Heart left ventricle (tissue), 16 donors: ENCODE measurements at places on chromosomes 1 and 21. TPM values are rescaled to one million over a fixed set of nuclear protein-coding genes. Genes with fewer than 3 reads are reported as not detected.

DNA sequence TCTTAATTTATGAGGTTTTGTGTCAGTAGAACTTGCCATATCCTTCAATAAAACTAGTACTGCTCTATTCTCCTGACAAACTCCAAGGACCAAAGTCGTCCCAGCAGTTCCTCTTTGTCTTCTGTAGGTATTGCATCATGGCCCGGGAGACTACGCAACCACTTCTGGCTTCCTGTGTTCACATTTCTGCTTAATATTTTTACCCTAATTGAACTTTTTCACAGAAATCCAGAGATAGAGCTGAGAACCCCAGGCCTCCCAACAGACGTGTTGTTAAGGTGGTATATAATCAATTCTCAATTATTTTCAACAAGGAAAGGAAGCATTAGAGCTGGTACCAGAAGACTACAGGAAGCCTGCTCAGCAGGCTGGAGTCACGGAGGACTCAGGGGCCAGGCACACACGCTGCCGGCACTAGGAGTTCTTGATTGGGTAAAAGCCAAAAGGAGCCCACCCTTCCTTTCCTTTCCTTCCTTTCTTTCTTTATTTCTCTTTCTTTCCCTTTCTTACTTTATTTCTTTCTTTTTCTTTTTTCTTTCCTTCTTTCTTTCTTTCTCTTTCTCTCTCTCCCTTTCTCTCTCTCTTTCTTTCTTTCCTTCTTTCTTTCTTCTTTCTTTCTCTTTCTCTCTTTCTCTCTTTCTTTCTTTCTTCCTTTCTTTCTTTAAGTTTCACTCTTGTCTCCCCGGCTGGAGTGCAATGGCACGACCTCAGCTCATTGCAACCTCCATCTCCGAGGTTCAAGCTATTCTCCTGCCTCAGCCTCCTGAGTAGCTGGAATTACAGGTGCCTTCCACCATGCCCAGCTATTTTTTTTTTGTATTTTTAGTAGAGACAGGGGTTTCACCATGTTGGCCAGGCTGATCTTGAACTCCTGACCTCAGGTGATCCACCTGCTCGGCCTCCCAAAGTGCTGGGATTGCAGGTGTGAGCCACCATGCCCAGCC is 173.7 kb downstream of the ZBTB18 start:
- H3K27me3 ChIP-seq = no peaks in the 10 kb centered on the region
- H3K27ac ChIP-seq = no peak overlapping the region
- no peaks in the 10 kb centered on the region for H3K4me1 ChIP-seq
- no peak overlapping the region for H3K4me3 ChIP-seq

DNA sequence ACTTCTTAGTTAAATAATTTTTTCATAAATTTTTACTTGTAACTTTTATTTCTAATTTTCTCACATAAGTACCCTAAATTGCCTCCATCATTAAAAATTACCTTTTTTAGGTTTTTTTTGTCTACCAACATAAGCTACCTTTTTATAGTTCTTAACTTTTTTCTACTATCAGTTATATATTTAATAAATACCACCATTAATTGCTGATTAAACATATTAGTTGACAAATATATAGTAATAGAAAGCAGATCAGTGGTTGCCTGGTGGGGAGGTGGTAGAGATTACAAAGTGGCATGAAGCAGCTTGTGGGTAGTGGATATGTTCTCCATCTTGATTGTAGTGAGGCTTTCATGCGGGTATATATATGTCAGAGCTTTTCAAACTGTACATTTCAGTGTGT is 6.1 kb upstream of the SH3BP5L start:
- no peak for DNase-seq
- H3K27ac ChIP-seq = no peak overlapping the region
- no peaks in the 10 kb centered on the region for H3K27me3 ChIP-seq
- no peak overlapping the region for H3K4me3 ChIP-seq
- H3K4me1 ChIP-seq = peaks cover 5% of the 10 kb centered on the region

DNA sequence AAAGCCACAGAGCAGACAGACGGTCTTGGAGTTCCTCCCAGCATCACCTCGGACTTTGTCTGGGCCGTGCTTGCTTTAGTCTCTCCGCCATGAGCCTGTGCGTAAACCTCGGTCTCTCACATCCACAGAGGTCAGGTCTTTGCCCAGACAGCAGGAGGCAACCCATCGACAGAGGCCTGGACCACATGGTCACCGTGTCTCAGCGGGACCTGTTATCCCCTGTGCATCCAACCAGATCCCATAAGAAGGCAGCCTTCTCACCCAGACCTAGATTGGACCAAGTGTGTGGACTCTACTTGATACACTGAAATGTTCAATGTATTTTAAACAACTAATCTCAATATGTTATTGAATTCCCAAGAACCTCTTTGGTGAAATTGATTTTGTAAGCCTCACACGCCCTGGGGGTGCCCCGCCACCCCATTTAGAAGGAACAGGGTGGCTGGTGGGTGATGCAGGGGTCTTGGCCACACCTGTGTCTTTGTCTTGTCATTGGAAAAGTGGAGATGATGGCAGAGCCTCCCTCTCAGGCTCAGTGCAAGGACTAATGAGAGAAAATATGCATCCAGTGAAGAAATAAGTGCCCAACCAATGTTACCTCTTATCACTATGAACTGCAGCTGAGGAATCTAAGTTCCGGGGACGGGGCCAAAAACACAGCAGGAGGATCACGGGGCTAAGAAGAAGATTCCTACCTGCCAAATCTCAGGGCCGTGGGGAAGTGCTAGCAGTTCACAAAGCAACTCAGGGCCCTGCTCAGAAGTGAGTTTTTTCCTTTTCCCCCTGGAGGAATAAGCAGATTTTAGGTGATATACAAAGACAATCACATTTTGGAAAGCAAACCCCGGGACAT is 101.6 kb upstream of the BACE2 start:
- peaks cover 10% of the 10 kb centered on the region for H3K4me1 ChIP-seq
- no peak overlapping the region for H3K4me3 ChIP-seq
- no peak overlapping the region for H3K27ac ChIP-seq
- no peak for DNase-seq
- H3K36me3 ChIP-seq = no peaks in the 10 kb centered on the region
- H3K27me3 ChIP-seq = peaks cover 3% of the 10 kb centered on the region

Gene NUF2
- 0.61 TPM for total RNA-seq

Gene NR0B2
- 4.9 TPM for total RNA-seq

Gene CFHR2
- not detected for total RNA-seq
